Caco-2 (cell line): ENCODE measurements at places on chromosomes 6 and 20.

DNA sequence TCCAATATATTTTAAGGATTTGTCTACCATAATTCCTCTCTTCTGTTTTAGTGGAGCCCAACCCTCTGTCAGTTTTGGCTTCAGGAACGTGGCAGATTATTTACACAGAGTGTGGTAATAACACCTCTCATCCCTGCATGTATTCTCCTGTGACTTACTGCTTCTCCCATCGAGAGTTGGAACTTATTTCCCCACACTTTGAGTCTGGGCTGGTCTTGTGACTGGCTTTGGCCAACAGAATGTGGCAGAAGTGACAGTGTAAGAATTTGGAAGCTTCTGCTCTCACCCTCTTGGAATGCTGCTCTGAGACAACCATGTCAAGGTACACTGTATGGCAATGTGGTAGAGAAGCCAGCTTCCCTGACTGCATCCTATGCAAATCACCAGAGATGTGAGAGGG is 407.7 kb downstream of the EPM2A start:
- no peaks in the 10 kb centered on the region for H3K27me3 ChIP-seq
- H3K4me3 ChIP-seq, result no peak overlapping the region
- no peak overlapping the region for H3K27ac ChIP-seq

DNA sequence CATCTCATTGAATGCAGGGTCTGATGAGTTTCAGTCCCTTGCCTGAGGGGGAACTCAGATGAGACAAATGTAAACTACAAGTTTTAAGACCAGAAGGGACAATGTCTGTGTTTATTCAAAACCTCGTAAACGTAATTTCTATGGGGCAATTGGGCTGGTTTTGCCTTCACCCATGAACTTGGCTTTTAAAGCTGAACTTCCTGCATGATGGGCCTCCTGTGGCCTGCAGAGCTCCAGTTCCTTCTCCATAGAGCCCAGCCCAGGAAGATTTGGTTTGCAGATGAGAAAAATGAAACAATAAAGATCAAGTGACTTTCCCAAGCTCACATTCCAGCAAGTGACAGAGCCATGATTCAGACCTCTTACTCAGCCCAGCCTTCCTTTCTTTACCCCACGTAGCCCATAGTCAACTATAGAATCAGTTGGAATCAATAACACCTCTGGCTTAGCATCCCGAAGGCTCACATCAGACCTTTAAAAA is 612.3 kb downstream of the UTRN start:
- no peak for DNase-seq
- no peaks in the 10 kb centered on the region for H3K27me3 ChIP-seq
- H3K4me3 ChIP-seq, result no peak overlapping the region
- H3K4me1 ChIP-seq, result peaks cover 8% of the 10 kb centered on the region; the same call in 1 of the 2 replicates

GRCh38 chr6:22087960-22088706 is 208.7 kb downstream of the PRL start:
- no peak for DNase-seq
- no peak overlapping the region for H3K4me3 ChIP-seq
- H3K36me3 ChIP-seq, result no peaks in the 10 kb centered on the region
- H3K4me1 ChIP-seq, result no peaks in the 10 kb centered on the region
- H3K27ac ChIP-seq, result no peak overlapping the region
- H3K27me3 ChIP-seq, result no peaks in the 10 kb centered on the region

GRCh38 chr6:2862712-2863181 is 21.1 kb upstream of the SERPINB1 start:
- no peak overlapping the region for H3K4me3 ChIP-seq
- no peaks in the 10 kb centered on the region for H3K27me3 ChIP-seq
- H3K4me1 ChIP-seq, result peaks cover 34% of the 10 kb centered on the region
- H3K36me3 ChIP-seq, result no peaks in the 10 kb centered on the region
- H3K27ac ChIP-seq, result no peak overlapping the region
- no peak for DNase-seq

DNA sequence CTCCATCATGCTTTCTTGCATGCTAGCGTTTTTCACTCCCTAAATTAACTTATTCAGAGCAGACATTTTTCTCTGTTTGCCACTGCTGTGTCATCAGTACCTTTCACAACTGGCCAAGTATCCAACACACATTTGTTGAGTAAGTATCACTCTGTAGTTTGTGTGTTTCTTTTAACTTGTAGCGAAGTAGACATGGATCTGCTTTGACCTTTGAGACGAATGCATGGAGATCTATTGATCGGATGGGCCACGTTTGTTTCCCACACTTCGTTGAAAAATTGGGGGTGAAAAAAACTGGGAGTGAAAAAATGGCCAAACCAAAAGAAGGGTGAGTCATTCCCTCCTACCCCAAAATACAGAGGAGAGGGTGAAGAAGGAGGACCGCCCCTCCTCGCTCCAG is 12.9 kb upstream of the SLC9A8 start:
- peaks cover 16% of the 10 kb centered on the region for H3K4me1 ChIP-seq
- no peak overlapping the region for H3K27ac ChIP-seq
- no peak for DNase-seq
- H3K27me3 ChIP-seq, result no peaks in the 10 kb centered on the region
- no peaks in the 10 kb centered on the region for H3K36me3 ChIP-seq
- no peak overlapping the region for H3K4me3 ChIP-seq

GRCh38 chr6:37877373-37878149 is 58.0 kb downstream of the ZFAND3 start:
- DNase-seq, result no peak
- H3K27ac ChIP-seq, result no peak overlapping the region
- H3K4me1 ChIP-seq, result peaks cover 11% of the 10 kb centered on the region
- H3K27me3 ChIP-seq, result no peaks in the 10 kb centered on the region

DNA sequence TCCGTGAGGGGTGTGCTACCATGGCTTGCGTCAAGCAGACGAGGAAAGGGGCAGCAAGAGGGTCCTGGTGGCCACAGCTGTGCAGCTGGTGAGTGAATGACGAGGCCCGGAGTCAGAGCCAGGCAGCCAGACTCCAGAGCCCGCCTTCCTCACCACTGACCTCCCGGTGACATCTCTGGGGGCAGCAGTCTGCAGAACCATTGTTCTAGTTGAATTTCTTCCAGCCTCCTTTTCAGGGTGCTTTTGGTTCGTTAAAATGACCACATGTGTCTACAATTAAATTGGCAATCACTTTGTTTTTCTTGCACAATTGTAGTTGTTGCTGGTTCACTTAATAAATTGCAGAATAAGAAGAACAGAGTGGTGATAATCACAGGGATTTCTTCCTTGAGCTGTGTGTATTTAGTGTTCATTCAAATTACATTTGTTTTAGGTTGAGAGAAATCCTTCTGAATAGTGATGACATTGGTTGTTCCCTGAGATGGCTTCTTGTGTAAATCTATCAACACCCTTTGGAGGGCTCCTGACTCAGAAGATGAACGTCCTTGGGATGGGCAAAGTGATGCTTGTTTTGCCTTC is 96.4 kb downstream of the TULP4 start:
- H3K27me3 ChIP-seq, result no peaks in the 10 kb centered on the region
- H3K4me3 ChIP-seq, result no peak overlapping the region
- DNase-seq, result no peak
- H3K36me3 ChIP-seq, result no peaks in the 10 kb centered on the region; the same call in 1 of the 2 replicates

DNA sequence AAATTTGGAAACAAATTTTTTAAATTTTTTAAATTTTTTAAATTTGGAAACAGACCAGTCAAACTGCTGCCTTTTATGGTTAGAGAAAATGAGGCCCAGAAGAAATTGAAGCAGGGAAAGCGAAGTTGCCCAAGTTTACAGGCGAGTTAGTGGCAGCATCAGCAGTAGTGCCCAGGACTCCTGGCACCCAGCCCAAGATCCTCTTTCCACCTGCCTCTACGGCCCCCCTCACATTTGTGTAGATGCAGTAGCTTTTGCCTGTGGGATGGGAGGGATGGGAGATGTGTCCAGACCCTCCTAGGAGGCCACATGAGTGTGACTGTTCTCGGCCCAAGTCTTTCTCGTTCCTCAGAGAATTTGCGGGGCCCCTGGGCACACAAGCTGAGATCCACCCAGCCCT is 49.8 kb downstream of the HNF4A start:
- H3K4me3 ChIP-seq, result no peak overlapping the region
- no peak for DNase-seq
- H3K27me3 ChIP-seq, result no peaks in the 10 kb centered on the region
- peak overlapping the region; percentile 86 for H3K27ac ChIP-seq

DNA sequence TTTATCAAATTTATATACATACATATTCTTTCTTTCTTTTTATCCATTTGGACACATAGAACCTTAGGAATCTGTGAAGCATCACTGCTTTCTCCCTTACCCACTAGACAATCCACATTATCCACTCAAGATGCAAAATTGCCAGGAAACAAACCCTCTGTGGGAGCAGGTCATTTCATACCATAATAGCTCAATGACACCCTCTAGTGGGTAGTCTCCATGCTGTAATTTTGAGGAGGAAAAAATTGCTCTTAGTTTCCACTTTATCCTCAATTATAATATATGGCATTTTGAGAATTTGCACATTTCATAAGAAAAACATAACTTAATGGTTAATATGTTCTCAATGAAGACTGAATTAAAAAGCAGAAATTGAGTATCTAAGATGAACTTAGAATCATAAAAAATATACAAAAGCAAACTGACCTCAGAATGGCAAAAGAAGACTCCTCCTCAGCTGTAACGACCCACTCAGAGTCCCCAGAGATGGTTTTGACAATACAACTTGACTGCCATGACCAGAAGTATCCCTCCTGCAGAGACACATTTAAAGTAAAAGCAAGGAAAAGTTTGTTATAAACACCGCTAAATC is 164.1 kb downstream of the FRK start:
- H3K36me3 ChIP-seq, result no peaks in the 10 kb centered on the region
- H3K27me3 ChIP-seq, result no peaks in the 10 kb centered on the region
- no peak overlapping the region for H3K27ac ChIP-seq
- no peaks in the 10 kb centered on the region for H3K4me1 ChIP-seq

DNA sequence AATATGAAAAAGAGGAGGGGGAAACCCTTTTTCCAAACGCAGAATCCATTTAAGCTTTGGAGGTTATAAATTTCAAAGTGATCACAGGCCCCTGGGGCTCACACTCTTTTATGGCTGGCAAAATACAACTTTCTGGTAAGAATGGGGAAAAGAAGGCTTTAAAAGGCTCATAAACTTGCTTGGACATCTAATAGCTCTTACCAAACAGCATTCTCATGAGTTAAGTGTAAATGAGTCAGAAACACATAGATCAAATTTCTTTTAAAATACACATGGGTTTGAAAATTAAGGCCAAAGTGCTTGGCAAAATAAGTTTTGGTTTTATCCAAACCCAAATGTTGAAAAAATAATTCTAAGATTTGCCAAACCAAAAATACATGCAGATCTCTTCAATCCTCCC is 154.6 kb downstream of the SOBP start:
- no peaks in the 10 kb centered on the region for H3K27me3 ChIP-seq
- H3K4me3 ChIP-seq, result no peak overlapping the region
- H3K36me3 ChIP-seq, result no peaks in the 10 kb centered on the region
- DNase-seq, result no peak

DNA sequence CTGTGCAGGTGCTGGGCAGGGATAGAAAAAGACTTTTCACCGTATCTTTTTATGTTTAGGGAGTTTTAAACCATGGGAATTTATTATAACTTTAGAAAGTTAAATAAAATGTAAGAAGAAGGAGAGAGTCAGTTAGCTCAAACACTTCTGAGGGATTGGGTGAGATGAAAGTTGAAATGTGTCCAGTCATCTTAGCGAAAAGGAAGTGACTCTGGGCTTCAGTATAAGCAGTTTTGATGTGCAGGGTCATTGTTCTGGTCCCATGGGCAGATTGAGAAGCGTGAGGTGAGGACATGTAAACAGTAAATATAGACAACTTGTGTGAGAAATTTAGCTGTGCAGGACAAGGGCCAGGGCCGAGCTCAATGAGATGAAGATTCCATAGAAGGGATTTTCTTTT is 66.9 kb downstream of the TOX2 start:
- DNase-seq, result no peak
- no peaks in the 10 kb centered on the region for H3K36me3 ChIP-seq
- no peak overlapping the region for H3K4me3 ChIP-seq
- no peaks in the 10 kb centered on the region for H3K4me1 ChIP-seq

DNA sequence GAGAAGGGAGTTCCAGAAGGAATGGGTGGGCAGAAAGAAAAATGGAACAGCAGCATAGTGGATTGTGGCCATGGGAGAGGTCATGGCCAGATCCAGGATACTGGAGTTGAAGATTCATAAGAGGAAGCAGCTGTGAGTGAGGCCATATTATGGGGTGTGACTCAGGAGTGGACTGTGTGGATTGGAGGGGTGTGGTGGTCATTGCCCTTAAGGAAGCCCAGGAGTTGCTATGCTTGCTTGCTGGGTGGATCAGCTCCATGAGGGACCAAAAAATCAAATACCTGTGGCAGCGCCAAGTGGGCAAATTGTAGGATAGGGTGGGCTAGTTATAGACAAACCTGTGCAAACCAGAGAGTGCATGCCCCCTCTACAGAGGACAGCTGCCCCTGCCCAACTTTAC is 18.3 kb downstream of the LRRC1 start:
- H3K27ac ChIP-seq, result no peak overlapping the region
- no peak for DNase-seq
- no peaks in the 10 kb centered on the region for H3K36me3 ChIP-seq
- H3K27me3 ChIP-seq, result no peaks in the 10 kb centered on the region
- H3K4me1 ChIP-seq, result peaks cover 52% of the 10 kb centered on the region
- H3K4me3 ChIP-seq, result no peak overlapping the region

GRCh38 chr20:35648836-35649235 is 15.9 kb downstream of the CPNE1 start:
- no peaks in the 10 kb centered on the region for H3K27me3 ChIP-seq
- no peaks in the 10 kb centered on the region for H3K4me1 ChIP-seq
- peaks cover 4% of the 10 kb centered on the region for H3K36me3 ChIP-seq
- no peak for DNase-seq
- no peak overlapping the region for H3K4me3 ChIP-seq

DNA sequence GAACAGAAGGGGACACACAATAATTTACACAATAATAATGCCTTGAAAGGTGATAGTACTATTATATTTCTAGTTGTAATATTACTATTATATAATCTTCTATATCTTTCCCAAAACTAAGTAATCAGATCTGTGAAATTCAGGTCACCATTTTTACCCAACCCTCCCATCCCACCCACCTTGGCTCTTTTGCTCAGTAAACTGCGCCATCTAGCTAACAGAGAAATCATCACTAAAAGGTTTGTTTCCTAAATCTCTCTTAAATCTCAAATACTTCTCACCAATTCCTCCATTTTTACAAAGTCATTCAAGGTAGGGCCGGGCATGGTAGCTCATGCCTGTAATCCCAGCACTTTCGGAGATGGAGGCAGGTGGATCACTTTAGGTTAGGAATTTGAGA is 83.4 kb downstream of the CDK19 start:
- no peaks in the 10 kb centered on the region for H3K27me3 ChIP-seq
- H3K36me3 ChIP-seq, result no peaks in the 10 kb centered on the region
- no peaks in the 10 kb centered on the region for H3K4me1 ChIP-seq
- DNase-seq, result no peak
- no peak overlapping the region for H3K4me3 ChIP-seq
- no peak overlapping the region for H3K27ac ChIP-seq
